ENCODE measurements at places on chromosomes 16 and 17.

DNA sequence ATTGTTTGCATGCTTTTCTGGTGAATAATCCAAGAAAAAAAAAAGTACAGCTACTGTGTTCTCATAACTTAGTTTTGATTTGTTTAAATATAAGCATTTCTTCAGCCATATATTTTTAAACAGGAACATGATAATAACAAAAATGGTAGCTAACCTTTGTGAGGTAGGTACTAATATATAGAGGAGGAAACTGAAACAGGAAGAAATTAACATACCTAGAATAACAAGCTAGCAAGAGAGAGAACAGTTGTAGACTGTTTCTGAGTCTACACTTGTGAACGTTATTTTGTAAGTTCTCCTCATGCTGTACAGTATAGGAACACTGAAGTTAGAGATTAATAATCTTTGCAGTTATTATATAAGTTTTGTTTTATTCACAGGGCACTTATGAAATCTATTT, 49.3 kb downstream of the NSRP1 start:
- no peak for DNase-seq

DNA sequence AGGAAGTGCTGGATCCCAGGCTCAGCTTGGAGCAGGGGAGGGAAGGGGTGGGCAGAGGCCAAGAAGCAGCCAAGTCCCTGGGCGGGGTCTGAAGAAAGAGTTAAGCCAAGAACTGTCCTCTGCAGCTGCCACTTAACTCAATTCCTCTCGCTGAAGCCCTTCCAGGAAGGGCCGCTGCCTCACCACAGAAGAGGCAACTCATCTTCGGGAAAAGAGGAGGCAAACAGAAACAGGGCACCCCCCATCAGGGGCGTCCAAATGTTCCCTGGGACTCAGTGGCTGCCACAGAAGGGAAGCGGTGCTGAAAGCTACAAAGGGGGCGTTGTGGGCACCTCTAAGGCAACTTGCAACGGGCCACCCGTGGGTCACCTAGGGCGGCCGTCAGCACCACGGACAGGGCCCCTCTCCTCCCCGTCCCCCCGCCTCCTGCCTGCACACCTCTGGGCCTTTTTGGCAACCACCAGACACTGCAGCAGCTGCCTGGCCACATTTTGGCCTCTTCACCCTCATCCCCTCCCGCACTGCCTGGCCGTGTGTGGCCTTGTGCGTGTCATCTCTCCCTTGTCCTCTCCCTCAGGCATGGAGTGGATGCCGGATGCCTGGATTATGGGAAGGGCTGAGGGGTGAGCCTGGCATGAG, 2.5 kb downstream of the TLCD3B start:
- no peak for DNase-seq

- no peak for DNase-seq
These were observed 8.2 kb upstream of the COL1A1 start for GRCh38 chr17:50209472-50210239.

DNA sequence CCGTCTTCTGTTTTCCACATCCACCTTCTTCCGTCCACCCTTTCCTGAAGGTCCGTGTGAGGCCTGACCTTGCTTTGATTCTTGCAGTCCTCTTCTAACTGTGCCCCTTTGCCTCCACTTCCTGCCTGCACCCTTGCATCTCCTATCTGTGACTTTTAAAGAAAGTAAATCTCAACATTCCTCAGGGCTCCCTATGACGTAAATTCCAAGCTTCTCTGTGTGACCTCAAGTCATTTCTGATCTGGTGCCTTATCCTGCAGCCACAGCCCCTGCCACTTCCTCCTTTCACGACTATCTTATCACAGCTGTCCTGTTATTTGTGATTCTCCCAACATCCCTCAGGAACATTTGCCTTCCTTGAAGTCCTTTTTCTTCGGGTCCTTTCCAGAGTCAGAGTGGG, 520.5 kb downstream of the CDH13 start:
- DNase-seq = no peak

- DNase-seq = no peak
These were observed 16.1 kb upstream of the CRK start for GRCh38 chr17:1471911-1472821.

DNA sequence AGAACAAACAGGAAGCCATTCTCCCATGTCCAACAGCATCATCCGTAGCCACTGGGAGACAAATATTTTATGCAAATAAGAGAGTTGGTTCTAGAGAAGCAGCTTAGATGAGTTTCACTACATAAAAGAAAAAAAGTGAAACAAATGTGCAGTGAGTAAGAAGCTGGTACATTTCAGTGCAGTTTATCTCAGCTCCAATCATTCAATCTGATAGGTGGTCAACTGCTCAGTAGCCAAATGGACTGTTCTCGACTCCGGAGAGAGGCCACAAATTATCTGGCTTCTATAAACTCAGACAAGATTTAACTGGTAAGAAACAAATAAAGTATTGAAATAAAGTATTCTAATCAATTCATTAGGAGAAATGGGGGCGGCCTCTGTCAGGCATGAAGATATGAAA, 68.3 kb downstream of the MAF start:
- no peak for DNase-seq

DNA sequence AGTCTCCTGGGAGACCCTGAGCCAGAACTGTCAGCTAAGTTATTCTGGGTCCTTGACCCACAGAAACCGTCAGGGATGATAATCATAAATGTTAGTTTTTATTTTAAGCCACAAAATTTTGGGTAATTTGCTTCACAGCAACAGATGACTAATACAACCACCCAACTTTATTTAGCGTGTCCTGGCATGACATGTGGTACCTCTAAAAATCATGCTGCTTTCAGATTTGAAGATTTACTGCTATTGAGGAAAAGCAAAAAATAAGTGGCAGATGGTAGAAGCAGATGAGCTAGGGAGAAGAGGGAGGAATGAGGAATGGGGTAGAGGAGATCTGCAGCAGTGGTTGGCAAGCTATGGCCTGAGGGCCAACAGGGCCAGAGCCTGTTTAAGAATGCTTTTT, 90.4 kb downstream of the TMEM100 start:
- DNase-seq = no peak

DNA sequence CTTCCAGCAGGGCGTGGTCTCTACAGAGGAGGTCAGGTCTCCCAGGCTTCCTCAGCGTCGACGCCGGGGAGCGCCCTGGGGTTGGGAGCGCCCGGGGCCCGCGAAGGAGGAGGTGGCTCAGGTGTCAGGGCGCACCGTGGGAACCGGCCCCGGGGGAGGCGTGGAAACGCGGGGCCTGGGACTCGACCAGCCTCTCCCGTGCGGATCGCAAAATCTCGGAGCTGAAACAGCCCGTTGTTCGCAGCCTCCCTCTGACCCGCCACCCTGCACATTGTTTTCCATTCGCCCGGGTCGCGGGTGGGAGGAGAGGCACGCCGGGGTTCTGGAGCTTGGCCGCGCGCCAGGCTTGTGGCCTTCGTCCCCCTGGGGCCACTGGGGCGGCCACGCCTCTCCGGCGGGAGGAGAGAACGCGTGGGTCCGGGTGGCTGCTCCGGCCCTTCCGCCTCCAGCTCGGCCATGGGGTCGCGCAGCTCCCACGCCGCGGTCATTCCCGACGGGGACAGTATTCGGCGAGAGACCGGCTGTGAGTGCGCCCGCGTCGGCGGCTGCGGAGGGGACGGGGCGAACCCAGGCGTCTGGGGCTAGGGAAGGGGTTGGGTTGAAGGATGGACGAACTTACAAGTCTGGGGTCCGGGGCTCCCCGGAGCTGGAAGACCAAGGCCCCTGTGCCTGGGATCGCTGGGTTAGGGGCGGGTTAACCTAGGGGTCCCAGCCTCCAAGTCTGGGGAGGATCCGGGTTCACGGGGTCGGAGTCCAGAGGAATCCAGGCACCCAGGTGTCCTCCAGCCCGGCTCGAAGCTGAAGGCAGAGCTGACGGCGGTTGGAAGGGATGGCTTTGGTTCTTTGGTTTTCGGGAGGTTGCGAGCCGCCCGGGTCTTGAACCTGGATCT, at the start of gene CHP2:
CHP2 (plus strand) TSS at position 433 of the 890 bp plus-strand sequence; CDS start at position 457, 24 bp downstream.
- DNase-seq = no peak

GRCh38 chr17:47810200-47810821, 11.3 kb downstream of the OSBPL7 start:
- no peak for DNase-seq

DNA sequence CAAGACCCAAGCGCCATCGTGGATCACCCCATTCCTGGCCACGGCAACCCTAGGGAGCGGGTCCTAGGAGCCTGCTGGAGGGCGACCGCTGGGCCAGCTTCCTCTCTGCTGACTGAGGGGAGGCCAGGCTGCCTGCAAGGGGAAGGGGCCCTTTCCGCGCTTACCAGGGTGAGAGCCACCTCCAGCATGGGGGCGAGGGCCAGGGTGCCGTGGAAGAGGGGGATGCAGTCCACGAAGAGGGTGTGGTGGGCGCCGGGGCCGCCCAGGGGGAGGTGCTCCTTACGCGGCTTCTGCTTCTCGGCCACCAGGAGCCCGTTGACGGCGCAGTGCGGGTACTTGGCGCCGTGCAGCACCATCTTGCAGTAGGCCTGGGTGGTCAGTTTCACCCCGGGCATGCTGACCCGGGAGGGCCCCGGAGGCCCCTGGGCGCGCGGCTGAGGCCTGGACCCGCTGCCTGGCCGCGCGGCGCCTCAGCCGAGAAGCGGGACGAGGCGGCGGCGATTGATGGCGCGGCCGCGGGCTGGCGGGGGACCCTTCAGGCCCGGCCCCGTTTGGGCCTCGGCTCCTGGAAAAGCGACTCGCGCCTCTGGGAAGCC, 345 bp downstream of the EMC8 start:
- DNase-seq = no peak

DNA sequence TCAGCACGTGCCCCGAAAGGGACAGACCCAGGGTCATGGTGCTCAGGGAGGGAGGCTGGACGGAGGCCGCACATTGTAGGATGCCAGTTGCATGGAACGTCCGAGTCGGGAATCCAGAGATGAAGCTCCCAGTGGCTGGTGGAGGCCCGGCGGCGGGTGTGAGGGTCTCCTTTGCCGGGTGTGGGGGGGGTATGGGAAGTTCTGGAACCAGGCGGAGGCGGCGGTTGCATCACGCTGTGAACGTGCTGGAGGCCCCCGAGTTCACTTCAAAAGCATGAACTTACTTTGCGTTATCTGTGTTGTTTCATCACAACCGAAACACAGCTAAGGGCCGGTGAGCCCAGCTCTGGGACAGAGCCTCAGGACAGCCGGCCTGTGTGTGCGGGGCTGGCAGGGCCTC, 73.4 kb upstream of the GNG13 start:
- no peak for DNase-seq

- DNase-seq = no peak
These were observed 380.9 kb downstream of the SOX9 start for GRCh38 chr17:72501404-72502370.

- no peak for DNase-seq
These were observed 148.9 kb downstream of the HS3ST2 start for GRCh38 chr16:22962905-22963304.

DNA sequence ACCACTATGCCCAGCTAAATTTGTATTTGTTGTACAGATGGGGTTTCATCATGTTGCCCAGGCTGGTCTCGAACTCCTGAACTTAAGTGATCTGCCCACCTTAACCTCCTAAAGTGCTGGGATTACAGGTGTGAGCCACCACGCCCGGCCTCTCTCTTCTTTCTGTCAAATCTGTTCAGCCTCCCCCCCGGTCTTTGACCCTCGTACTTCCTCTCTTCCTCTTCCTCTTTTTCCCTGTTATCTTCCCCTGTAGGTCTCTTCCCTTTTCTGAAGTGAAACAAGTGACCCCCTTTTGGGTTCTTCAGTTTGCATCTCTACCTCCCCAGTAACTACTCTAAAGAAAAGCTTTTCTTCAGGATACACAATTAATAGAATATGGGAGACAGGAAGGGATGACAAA, 31.7 kb upstream of the DHX40 start:
- DNase-seq = no peak

- no peak for DNase-seq
These were observed 101.7 kb downstream of the TMEM100 start for GRCh38 chr17:55620945-55621344.

- no peak for DNase-seq
These were observed 289.7 kb upstream of the ZFHX3 start for GRCh38 chr16:73337373-73338296.

DNA sequence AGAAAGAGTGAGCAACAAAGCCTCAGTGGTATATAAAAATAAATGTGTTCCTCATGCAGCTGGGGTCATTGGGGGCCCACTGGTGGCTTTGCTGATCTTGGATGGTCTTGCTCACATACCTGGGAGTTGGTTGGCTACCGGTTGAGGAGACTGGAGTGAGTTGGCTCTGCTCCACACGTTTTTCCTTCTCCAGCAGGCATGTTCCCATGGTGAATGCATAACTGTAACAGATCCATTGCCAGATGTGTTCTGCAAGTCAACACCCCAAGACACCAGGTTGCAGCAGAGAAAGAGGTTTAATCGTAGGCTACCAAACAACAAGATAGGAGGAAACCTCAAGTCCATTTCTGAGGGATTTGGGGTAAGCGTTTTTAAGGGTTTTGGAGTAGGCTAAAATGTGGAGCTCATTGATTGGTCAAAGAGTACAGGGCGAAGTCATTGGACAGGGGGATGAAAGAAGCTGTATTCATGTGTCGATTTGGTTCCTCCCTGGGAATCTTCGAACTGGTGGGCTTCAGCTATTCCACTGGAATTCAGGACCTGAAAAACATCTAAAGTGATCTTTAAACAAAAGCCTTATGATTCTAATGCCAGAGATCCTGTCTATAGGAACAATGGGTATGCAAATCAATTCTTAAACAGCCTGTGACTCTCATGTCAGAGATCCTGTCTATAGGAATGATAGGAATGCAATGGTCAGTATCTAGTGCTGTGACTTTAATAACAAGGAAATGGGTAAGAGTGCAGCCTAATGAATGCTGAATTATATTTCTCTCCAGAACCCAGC, 467.5 kb upstream of the C16orf82 start:
- DNase-seq = no peak

- no peak for DNase-seq
These were observed 23.7 kb downstream of the PPL start for GRCh38 chr16:4913130-4913773.

DNA sequence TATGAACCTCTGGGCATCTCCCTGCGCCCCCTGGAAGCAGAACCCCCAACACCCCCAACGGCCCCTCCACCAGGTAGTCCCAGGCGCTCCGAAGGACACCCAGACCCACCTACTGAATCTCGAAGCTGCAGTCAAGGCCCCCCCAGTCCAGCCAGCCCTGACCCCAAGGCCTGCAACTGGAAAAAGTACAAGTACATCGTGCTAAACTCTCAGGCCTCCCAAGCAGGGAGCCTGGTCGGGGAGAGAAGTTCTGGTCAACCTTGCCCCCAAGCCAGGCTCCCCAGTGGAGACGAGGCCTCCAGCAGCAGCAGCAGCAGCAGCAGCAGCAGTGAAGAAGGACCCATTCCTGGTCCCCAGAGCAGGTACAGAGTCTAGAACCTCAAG, 1.5 kb downstream of the BCL6B start:
- no peak for DNase-seq

All from activated CD4-positive, alpha-beta T cell treated with anti-CD3 and anti-CD28 coated beads for 1 hour (primary cell).